ENCODE measurements at places on chromosomes 16 and 17.

GRCh38 chr16:88446061-88446460 is 7.0 kb upstream of the ZFPM1 start:
- no peak for DNase-seq

DNA sequence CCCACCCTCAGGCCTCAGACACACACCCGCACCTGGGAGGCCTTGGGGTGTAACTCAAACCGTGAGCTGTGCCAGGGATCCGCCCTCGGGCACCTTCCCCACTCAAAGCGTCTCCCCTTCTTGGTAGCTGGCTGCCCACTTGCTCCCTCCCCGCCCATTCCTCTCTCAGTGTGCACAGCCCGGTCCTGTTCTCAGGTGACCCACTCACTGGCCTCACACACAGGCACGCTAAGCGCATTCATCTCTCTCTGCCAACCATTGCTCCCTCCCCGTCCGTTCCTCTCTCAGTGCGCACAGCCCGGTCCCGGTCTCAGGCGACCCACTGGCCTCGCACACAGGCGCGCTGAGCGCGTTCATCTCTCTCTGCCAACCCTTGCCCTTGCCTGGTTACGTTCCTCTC is 20.8 kb downstream of the WDR45B start:
- DNase-seq: no peak

DNA sequence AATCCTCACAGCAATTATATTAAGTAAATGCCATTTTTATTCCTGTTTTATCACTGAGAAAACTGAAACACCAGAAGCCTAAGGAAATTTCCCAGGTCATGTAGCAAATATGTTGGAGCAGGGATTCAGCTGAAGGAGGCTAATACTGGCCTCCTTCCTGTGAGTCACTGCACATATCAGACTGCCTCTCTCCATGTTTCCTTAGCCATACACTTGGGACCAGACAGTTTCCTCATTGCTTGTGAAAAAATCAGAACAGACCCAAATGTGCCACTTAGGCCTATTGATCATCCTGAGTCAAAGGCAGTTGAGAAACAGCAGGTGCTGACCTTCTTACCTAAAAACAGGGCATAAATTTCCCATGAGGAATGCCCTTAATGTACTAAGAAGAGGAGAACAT is 18.9 kb upstream of the ELAC2 start:
- no peak for DNase-seq

- no peak for DNase-seq
Measured at GRCh38 chr17:73547790-73548189, 96.5 kb downstream of the SDK2 start.

GRCh38 chr16:58459344-58460218 is 40.4 kb upstream of the NDRG4 start:
- no peak for DNase-seq

GRCh38 chr16:7637446-7637845 is 304.8 kb downstream of the RBFOX1 start:
- no peak for DNase-seq

DNA sequence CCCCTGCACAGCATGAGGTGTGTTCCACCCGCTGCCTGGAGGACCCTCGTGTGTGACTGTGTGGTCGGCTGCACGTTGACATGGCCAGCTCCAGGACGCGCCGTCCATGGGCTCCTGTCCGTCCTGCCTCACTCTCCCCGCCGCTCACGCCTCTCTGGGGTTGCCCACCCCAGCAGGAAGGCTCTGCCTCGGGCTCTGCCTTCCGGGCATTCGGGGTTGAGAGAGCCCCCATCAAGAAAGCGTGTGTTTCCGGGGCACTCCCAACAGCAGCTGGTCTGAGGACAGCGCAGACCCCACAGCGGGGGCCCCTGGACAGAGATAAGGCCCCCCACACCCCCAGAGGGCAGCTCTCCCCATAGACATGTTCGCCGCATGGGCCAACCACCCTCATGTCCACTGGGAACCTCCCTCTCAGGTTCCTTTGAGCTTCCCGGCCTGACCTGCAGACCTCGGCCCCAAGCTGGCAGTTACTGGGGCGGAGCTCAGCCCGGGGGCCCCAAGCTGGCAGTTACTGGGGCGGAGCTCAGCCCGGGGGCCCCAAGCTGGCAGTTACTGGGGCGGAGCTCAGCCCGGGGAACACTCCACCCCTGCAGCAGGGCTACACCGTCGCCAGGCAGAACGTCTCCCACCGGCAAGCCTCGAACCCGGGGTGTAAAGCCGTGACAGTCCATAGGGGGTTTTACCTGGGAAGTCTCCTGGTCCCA is 8.4 kb upstream of the PIEZO1 start:
- no peak for DNase-seq

DNA sequence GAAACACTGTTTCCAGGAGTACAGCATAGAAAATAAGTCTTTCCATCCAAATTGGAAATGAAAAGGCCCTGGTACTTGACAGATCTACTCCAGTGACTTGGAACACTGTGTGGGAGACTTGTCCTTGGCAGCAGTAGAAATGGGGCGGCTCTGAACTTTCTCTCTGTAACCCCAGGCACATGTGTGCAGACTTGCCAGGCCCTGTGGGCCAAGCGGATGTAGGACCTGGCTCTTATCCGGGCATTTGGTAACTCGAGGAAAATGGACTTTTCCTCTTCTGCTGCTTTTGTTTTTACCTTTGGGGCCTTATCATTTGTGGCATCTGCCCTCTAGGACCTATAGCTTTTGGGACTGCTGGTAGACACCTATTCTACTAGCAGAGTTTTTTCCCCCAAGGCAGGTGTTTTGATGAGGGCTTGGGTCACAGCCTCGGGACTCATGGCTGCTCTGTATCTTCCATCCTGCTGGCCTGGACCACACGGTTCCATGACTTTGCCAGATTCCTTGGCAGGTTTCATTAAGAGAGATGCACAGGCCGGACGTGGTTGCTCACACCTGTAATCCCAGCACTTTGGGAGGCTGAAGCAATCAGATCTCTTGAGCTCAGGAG is 43.5 kb downstream of the SMPD3 start:
- peak; percentile 71 for DNase-seq

GRCh38 chr16:50015631-50016030 is 9.4 kb upstream of the CNEP1R1 start:
- DNase-seq: no peak

DNA sequence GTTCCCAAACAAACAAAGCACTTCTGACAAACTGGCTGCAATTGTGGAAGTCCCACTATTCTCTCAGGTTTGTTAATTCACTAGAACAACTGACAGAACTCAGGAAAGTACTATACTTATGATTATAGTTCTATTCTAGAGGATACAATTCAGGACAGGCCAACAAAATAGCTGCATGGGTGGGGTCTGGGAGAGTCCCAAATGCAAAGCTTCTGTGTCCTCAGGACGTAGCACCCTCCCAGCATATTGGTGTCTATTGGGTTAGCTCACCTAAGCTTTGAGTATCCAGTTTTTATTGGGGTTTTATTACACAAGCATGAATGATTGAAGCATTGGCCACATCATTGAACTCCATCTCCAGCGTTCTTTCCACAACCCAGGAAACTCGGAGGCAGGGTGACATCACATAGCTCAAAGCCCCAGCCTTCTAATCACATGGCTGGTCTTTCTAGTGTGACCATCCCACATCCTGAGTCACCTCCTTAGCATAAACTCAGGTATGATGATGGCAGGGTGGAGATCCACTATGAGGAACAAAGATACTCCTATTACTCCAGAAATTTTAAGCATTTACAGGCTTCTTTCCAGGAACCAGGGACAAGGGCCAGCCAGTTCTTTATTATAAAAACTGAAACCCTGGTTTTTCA is 43.9 kb upstream of the CCNF start:
- no peak for DNase-seq

DNA sequence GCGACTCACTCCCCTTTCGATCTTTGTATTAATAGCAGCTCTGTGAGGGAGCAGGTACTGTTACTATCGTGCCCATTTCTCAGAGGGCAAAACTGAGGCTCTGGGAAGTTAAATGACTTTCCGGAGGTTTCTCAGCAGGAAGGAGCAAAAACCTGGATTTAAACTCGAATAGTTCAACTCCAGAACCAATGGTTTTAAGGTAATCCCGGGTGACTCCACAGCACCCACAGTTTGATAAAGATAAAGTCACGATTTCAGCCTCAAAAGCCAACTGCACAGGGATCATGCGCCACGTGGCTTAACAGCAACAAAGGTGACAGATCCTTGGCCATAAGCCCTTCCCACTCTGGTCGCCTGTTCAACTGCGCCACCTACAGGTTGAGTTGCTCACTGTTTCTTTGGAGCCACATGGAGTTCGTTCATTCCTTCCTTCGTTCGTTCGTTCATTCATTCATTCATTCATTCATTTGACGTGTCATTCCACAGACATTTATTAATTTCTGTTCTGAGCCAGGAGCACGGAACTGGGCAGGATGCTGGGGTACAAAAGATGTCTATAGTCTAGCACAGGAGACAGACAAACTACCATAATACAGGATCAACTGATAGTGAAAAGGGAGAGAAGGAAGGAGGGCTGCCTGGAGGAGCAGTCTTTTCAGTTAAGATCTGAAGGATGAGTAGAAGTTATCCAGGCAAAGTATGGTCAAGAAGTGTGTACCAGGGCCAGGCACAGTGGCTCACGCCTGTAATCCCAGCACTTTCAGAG is 134.8 kb downstream of the HS3ST2 start:
- peak; percentile 58 for DNase-seq

DNA sequence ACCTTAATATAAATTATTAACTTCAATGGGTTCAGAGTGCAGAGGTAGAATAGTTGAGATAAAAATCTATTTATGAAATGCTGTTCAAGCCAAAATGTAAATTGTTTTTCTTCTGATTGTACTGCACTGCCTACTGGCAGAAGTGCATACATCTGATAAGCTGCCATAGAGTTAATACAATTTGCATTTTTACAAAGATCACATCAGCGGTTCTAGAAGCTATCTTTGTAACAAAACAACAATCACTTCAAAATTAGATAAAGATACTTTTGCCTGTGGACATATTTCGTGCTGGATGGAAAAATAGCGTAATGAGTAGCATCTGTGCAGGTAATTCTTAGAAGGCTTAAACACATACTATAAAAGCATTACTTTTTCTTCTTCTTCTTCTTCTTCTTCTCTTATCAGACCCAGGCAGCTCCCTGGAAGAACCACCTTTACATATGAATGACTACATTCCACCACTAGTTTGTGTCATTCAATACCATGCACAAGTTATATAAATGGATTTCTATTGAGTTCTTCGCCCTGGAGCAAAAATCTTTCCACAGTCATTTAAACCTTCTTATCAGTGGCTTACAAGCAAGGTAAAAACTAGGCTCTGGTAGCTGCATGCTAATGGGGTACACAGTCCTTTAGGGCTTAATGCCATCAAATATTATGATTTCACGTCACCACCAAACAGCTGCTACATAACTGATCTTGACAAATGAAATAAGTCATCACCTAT is 47.0 kb downstream of the SYNRG start:
- no peak for DNase-seq

GRCh38 chr17:33324736-33325135 is 31.6 kb upstream of the ASIC2 start:
- no peak for DNase-seq
